Lower lobe of right lung (tissue), 2 donors: ENCODE measurements at places on chromosomes 1 and 21.

DNA sequence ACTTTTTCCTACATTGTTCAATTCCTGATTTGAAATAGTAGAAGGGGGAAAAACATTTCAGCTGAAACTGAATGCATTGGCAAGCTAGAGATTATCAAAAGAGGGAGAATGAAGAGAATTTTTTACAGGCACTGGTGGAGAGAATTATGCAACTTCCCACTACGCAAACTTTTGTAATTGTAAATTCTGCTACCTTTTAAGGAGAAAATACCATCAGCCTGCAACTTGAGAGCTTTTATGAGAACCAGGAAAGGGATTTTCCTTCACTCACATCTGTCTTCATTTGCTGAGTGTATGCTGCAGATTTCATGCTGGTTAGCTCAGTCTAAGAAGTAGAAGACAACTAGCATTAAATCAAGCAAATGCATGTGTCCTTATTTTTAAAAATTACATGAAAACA lies 43.7 kb downstream of the ADAMTS1 start:
- no peak for DNase-seq

DNA sequence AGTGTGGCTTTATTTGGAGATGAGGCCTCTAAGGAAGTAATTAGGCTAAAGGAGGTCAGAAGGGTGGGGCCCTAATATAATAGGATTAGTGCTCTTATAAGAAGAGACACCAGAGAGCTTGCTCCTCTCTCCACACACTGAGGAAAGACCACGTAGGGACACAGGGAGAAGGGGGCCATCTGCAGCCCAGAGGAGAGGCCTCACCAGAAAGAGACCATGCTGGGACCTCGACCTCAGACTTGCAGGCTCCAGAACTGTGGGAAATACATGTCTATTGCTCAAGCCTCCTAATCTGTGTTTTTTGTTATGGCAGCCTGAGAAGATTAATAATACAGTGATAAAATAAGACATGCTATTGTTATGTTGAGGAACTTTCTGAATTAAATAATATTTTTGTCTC lies 8.3 kb downstream of the RCAN1 start:
- no peak for DNase-seq

GRCh38 chr1:172813330-172813729 lies 154.4 kb downstream of the FASLG start:
- DNase-seq: no peak

GRCh38 chr1:175735144-175735543 lies 8.3 kb downstream of the TNR start:
- DNase-seq: no peak

GRCh38 chr1:89872567-89872966 lies 51.7 kb downstream of the LRRC8D start:
- DNase-seq: no peak

- no peak for DNase-seq
Measured at GRCh38 chr1:185500001-185500626, 183.1 kb upstream of the IVNS1ABP start.
